ENCODE measurements at places on chromosomes 5 and 9.

DNA sequence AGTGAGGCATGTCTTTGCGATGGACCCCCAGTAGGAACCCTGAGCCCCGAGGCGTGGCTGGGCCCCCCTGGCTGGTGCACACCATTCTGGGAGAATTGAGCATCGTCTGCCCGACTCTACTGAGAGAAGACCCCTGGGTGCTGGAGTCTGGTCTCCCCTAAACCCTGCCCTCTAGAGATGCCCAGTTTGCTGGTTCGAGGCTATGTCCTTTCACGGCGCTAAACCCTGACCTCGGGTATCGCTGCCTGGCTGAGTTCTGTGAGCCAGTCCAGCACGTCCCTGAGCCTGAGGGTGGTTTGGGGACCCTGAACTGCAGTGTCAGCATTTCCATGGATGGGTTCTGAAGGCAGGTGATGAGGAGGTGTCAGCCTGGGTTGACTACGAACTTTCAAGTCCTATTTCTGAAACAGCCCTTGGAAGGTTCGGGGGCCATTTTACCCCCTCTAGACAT is 128.8 kb downstream of the RXRA start:
- DNase-seq = no peak

GRCh38 chr9:135993409-135993742 is 32.2 kb upstream of the UBAC1 start:
- DNase-seq = no peak

GRCh38 chr5:150329038-150329437 is 26.3 kb upstream of the ARSI start:
- DNase-seq = no peak

- DNase-seq = no peak
Measured at GRCh38 chr5:112857866-112858265, 3.2 kb upstream of the SRP19 start.

DNA sequence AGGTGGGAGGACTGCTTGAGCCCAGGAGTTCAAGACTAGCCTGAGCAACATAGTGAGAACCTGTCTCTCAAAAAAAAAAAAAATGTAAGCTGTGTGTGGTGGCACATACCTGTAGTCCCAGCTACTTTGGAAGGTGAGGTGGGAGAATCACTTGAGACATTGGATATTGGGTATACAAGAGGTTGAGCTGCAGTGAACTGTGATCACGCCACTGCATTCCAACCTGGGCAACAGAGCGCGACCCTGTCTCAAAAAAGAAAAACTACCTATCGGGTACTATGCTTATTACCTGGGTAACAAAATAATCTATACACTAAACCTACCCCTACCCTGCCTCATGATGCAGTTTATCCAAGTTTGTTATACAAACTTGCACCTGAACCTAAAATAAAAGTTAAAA is 64.9 kb downstream of the AOPEP start:
- DNase-seq = no peak

- no peak for DNase-seq
Measured at GRCh38 chr9:37574241-37574721, 1.9 kb downstream of the FBXO10 start.

- no peak for DNase-seq
Measured at GRCh38 chr5:132096904-132097303, 23.3 kb downstream of the CSF2 start.

DNA sequence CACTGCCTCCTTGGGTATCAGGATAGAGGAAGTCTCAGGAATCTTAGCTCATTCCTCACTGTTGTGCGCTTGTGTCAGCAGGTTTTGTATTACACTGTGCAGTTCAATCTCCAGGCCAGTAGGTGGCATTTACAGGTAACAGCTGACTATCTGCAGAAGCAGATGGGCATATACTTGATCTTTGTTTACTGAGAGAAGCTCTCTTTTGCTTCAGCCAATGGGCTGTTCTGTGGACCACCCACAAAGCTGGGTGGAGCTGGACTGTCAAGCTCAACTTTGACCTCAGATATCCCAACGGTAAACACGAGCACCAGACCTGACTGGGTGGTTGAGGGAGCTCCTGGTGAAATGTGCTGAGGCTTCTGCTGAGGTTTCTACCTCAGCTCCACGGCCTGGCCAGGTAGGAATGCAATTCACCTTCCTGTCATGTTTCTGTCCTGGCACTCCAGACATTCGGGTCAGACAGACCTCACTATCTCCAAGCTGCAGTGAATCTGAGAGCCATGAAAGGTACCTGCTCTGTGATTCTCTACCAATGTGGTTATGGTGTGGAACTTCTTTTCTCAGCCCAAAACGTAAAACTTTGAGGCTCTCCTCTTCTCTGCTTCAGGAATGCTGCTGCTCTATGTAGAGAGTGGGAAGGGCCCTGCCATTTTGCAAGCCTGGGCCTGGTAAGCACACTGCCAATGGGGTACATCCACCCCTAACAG is 167.9 kb upstream of the ACTBL2 start:
- no peak for DNase-seq

- DNase-seq = no peak
Measured at GRCh38 chr9:135344915-135345500, 134.6 kb upstream of the PPP1R26 start.

DNA sequence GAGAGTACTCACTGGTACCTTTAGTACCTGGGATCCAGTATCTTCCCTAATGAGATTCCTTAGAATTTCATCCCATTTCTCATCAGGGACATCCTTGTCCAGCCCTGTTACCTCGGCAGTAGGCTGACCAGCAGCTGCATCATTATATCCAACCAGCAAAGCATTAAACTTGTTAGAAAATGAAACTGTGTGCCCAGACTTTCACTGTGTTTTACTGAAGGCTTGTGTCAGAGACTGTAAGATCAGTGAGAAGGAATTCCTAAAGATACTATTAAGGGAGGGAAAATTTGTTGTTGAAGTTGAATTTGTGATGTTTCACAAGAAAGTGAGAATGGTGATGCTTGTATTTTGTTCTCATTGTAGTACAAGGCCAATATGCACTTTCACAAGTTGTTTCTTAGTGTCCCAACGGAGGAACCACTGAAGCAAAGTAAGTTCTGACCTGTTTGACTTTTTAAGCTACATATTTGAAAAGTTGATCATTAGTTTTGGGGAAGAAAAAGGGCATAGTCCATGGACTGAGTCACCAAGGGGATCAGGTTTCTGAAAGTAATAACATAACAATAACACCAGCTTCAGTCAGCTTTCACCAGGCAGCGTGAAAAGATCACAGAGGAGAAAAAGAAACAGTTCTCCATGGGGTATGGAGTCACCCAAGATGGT is 48.8 kb downstream of the GRAMD2B start:
- no peak for DNase-seq

DNA sequence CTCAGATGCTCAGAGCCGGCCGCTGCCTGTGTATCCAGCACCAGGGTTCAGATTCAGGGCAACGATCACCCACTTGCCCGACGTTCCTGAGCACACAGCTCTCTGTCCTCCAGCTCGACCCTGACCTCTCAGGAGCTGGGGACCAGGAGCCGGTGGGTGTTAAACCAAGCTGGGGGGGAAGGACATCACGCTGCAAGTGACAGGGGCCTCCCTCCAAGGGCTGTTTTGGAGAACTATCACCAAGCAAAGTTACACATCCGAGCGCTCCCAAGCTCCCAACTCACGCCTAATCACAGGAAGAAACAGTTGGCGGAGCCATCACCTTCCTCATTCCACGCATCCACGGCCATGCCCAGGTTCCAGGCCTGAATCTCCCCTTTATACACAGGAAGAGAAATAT is 51.5 kb upstream of the ZNF354A start:
- no peak for DNase-seq

- DNase-seq = no peak
Measured at GRCh38 chr5:4113426-4113825, 517.8 kb downstream of the IRX1 start.

DNA sequence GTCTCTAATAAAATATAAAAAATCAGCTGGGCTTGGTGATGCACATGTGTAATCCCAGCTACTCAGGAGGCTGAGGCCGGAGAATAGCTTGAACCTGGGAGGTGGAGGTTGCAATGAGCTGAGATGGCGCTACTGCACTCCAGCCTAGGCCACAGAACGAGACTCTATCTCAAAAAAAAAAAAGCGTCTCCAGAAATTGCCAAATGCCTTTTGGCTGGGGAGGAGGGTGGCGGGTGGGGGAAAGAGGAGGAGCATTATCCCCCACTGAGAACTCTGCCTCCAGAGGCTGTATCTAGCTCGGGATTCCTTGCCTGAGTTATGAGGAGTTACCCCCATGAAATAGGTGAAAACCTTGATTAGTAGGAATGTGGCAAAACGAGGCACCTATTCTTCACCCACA is 4.8 kb downstream of the ROPN1L start:
- no peak for DNase-seq

- no peak for DNase-seq
Measured at GRCh38 chr5:77798456-77798855, 22.3 kb upstream of the TBCA start.

GRCh38 chr9:2291980-2292704 is 277.0 kb downstream of the SMARCA2 start:
- no peak for DNase-seq

DNA sequence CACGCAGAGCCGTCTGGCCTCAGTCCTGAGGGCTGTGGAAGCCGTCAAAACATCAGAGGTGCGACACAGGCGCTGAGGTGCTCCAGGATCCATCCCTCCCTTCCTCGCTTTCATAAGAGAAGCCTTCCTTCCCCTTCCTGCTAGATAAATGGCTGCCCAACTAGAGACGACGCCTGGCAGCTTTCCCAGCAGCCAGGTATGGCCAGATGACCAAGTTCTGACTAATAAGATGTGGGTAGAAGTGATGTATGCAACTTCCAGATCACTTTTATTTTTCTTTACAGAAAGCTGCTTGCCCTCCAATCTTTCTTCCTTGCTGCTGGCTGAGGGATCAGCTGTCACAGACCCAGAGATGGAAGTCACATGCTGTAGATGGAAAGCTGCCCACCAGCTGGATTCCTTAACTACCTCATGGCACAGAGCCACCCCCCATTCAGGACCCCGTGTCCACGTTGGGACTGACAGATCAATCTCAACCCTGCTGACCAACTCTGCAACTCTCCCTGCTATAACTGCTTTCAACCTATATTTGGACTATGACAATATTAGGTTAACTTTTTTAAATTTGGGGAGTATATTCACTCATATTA is 8.8 kb downstream of the MAPK9 start:
- no peak for DNase-seq

- no peak for DNase-seq
Measured at GRCh38 chr5:148696187-148697036, 42.1 kb upstream of the HTR4 start.

GRCh38 chr5:1314564-1314982 is 19.7 kb upstream of the TERT start:
- DNase-seq = no peak

DNA sequence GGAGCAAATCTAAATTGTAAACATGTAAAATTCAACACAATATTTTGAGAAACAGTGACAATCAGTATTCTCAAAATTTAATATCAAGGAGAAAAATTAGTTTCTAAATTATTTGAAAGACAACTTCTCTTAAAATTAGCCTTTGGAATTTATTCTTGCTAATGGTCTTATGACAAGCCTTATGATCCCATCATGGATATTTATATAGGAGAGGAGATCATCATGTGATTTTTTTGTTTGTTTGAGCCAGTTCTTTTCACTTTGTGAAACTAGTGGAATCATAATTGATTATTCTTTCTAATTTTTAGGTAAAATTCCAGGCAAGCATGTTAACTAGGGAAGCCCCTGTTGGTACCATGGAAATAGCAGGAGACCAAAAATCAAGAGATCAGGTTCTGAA is 24.7 kb downstream of the DMXL1 start:
- DNase-seq = no peak

DNA sequence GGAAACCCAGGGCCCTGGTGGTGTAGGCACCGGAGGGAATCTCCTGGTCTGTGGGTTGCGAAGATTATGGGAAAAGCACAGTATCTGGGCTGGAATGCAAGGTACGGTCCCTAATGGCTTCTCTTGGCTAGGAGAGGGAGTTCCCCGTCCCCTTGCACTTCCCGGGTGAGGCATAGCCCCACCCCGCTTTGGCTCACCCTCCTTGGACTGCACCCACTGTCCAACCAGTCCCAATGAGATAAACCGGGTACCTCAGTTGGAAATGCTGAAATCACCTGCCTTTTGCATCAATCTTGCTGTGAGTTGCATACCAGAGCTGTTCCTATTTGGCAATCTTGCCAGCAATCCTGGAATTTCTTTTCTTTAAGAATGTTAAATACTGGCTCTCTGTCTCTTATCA is 1429.1 kb downstream of the MAT2B start:
- DNase-seq = no peak

- no peak for DNase-seq
Measured at GRCh38 chr9:138052322-138052615, 174.7 kb downstream of the CACNA1B start.

GRCh38 chr5:153891394-153891793 is 147.3 kb downstream of the FAM114A2 start:
- DNase-seq = no peak

GRCh38 chr5:154949781-154950180 is 8.9 kb downstream of the MRPL22 start:
- no peak for DNase-seq

DNA sequence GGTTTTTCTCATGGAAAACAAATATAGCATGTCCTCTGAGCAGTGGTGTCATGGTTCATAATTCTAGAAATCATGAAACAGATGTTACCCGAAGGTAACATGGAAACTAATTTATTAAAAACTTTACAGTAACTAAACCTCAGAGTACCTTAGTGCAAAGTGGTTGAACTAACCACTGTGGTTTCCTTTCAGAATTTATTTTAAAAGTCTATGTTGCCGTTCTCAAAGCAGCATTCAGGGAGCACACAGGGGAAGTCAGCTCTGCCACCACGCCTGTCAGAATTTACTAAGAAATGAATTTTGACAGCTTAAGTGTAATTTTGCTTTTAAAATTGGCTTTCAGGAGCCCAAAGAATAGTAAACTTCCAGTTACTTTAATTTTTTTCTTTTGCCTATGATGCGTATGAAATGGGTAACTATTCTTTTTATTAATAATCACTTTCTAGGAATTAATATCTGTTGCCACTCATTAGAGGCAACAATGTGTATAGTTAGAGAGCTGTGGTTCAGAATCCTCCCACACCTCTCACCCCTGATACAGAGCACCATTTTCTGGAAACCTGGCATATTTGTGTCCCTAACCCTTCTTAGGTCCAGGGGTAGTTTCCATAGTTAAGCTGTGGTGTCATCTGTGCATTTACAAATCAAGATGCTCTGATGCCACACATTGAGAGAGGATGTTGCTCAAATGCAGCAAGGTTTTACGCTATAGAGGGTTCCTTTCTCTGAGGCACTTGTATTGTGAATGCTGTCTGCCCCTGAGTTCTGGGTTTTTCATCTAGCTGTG is 202.6 kb downstream of the ZSWIM6 start:
- DNase-seq = no peak
